ENCODE measurements at places on chromosomes 13 and 19.

DNA sequence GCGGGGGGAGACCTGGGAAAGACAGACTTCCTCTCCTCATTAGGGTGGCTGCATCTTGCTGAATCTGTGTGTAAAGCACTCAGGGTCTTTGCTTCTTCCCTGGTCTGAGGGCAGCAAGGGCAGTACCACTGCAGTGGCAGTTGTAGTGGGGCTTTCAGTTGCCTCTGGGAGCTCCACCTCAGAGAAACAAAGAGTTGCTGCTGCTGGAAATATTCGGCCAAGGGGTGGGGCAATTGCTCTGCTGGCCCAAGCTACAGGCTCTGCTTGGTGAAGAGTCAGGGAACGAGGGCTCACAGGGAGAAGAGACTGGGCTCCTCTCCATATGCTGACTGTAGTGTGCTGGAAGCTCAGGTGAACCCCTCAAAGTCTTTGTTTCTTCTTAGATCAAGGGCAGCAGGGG, 52.5 kb downstream of the POSTN start:
- no peak for DNase-seq

- DNase-seq = peak; percentile 40
Observed at GRCh38 chr13:110162866-110163658, 143.9 kb downstream of the COL4A1 start.

- DNase-seq = no peak
Observed at GRCh38 chr13:73096173-73096572, 37.4 kb downstream of the KLF5 start.

- no peak for DNase-seq
Observed at GRCh38 chr13:33087091-33087490, 70.9 kb downstream of the KL start.

Measured in suppressor macrophage treated with lipopolysaccharide for 4 hours (primary cell).